ENCODE measurements at places on chromosomes 2 and 18.

GRCh38 chr18:73647391-73647790 lies 500.2 kb downstream of the FBXO15 start:
- DNase-seq, result no peak

DNA sequence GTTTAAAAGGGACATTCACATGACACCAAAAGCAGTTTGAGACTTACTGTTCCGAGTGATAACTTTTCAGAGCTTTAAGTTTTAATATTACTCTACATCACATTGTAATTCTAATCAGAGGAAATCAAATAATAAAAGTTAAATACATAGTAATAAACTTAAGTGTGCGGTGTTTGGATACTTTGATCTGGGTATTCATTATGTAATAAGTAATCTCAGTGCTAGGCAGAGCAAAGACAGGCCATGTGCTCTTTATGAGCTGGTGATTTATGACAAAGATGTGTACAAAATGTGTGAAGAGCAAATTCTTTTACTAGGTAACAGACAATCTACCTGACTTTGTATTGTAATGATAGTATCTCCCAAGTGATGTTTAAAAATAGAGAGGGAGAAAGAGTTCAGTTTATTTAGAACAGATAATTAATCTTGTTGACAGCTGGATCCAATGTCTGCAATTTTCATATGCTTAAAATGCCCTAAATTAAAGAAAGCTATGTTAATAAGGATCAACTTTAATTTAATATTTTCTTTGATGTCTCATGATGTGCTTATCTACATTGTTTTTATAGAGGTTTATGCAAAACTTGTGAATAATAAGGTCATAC lies 4.4 kb downstream of the CFAP221 start:
- DNase-seq, result no peak

DNA sequence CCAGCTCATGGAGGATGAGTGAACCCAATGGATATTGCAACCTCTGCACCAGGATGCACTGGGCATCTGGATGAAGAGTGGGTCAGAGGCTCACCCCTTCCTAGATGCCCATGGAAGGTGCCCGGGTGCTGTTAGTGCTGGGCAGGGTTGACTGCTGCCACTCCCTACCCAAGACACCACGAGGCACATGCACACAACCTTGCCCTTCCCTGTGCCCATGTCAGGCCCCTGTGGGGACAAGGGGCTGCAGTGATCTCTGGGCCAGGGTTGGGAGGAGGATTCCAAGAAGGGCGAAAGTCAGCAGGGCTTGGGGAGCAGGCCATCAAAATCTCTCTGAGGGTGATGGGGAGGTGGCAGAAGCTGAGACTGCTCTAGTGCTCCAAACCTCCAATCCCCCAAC lies 309.7 kb upstream of the ST6GAL2 start:
- no peak for DNase-seq

DNA sequence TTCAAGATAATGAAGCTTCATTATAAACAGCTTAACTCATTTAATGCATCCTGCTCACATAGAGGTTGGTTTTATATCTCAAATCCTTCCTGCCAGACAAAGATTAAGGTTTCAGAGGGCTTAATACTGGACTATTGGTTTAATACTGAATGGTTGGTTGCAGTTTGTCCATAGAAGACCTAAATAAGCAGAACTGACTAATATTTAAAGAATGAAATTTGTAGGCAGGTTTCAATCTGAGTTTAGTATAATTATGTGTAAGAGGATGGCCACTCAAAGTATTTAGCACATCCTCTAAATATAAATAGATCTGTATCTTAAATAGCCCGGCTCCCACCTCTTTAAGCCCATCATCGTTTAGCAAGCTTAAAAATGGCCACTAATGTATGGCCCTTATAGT lies 92.5 kb downstream of the EPB41L5 start:
- no peak for DNase-seq
